Mesenteric fat pad (tissue), 1 donor: ENCODE measurements at places on chromosomes 5 and 9.

- DNase-seq, result no peak
These were observed 305.7 kb downstream of the ACTL7B start for GRCh38 chr9:108550106-108550505.

DNA sequence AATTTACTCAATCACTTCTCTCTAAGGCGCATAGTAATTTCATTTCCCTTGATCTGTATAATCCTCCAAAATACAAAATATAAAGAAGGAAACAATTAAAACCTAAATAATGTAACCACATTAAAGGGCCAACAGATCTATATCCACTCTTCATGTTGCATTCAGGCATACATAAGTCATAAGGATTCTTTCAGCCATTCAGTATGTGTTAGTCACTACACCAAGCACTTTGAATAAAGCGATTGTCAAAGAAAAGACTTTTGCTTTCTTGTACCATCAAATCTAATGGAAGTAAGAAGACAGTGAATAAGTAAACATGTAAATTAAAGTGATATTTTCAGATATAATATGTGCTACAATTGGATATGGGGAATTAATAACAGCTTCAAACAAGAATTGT, 569.2 kb upstream of the PTPRD start:
- no peak for DNase-seq

DNA sequence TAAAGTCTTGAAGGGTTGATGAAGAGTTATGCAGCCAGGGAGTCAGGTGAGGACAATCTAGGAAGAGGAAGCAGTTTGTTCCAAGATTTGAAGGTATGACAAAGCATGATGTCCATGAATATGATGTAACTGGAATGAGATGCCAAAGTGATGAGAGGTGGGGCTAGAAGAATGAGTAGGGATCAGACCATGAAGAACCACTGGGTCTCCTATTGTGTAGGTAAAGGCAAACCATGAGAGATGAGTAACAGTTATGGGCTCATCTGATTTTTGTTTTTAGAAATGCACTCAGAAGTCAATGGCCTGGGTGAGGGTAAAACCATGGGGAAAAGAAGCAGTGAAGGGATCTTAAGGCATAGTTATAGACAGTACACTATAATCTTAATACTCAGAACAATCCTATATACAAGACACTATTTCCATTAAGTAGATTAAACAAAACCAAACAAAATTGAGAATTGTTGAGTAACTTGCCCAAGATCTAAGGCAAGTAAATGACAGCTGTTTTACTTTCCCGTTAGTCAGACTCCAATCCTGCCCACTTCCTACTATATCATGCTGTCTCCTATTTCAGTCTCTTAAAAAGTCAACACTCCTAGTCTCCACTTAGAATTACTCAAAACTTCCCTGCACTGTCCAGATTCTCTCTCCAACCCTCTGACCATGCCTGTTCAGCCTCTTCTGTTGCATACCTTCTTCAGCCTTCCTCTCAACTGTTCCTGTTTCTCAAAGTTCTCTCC, 393.8 kb upstream of the MEF2C start:
- DNase-seq, result no peak

GRCh38 chr9:70105147-70105546, 61.5 kb downstream of the MAMDC2 start:
- DNase-seq, result no peak

DNA sequence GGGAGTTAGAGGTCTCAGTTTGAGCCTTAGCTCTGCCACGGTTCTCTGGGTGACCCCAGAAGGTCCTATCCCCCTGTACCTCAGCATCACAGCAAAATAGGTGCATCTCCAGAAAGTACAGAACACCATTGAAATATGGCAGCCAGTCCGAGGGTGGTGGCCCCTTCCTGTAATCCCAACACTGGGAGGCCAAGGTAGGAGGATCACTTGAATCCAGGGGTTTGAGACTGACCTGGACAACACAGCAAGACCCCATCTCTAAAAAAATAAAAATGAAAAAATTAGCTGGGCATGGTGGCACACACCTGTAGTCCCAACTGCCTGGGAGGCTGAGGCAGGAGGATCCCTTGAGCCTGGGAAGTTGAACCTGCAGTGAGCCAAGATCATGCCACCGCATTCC, 7.0 kb upstream of the CRB2 start:
- no peak for DNase-seq

GRCh38 chr5:146766013-146766412, 112.5 kb downstream of the PPP2R2B start:
- no peak for DNase-seq

- DNase-seq, result no peak
These were observed 65.9 kb upstream of the EFNA5 start for GRCh38 chr5:107736638-107737037.

DNA sequence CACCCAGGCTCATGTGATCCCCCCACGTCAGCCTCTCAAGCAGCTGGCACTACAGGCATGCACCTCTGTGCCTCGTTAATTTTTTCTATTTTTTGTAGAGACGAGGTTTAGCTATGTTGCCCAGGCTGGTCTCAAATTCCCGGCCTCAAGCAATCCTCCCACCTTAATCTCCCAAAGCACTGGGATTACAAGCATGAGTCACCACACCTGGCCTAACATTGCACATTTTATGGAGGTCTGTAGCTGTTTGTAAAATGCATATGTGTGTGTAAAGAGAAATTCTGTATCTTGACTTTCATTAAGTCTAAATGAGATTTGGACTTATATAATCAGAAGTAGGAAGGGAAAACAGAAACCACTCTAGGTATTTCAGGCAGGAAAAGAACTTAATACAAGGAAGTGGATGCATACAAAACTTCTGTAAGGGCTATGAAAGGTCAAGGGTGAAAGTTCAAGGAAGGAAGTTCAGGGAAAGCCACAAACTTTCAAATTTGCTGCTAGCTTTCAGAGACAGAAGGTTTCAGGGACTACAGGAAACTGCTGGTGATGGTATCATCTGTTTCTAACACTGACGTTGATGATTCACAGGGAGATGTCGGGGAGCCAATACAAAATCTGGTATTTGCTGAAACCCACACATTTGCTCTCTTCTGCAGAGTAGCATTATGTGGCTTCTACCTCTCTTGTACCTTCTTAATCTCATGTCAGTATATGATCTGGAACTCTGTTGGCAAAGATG, 209.4 kb downstream of the PIK3R1 start:
- no peak for DNase-seq

DNA sequence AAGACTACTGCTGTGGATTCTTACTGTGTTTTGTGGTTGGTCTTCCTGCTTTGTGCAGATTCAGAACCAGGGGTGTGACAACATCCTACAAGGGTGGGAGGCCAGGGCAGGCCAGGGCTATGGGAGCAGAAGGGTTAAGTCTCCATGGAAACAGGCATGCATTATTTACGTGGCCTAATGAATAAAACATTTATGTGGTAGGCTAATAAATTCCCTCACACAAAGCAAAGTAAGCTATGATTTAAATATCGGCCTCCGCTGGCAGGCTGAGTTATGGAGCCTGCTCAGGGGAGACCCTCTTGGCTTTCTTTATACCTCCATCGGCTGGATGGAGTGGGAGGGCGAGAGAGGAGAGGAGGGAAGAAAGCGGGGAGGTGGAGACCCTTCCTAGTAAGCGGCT, 230.3 kb upstream of the MVB12B start:
- DNase-seq, result no peak

DNA sequence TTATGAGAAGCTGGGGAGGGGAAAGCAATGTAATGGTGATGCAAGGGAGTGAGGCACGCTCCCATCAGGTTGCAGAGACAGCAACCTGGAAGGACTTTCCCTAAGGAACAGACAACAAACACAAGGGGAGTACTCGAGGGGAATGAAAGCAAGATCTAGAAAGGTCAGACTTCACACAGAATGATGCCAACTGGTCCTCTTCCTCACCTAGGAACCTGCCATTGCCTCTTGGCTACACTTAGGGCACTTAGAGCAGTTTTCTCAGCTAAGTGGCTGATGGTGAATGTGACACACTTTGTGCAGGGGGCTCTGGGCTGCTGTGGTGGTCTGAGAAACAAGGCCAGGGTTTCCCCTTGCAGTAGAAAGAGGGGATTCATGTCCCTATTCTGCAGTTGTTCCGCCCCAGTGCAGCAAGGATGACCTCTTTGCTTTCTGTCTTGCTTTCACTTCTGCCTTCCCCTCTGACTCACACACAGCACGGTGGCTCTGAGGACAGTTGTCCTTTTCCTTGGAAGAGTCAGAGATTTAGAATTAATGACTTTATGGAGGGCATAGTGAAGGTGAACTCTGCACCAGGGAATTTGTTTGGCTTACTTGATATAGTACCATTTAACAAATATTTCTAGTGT, 394.0 kb upstream of the KLF4 start:
- DNase-seq, result no peak

DNA sequence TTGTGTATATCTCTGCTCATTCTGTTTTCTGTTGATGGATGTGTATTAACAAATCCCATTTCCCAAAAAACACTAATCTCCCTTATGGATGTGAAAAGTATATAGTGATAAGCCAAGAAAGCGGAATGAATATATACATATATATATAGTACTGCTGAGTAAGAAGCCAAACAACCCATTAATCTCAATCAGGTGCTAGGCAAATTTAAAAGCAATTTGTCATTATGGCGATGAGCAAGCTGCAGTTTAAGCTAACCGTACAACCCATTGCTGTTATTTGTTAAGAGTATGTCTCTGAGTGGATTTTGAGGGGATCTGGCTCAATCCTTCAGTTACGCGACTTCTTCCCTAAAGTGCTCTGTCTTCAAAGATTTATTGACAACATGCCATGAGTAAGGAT, 640.4 kb upstream of the ARRDC3 start:
- no peak for DNase-seq

GRCh38 chr5:23451156-23451555, 56.3 kb upstream of the PRDM9 start:
- no peak for DNase-seq

- no peak for DNase-seq
These were observed 39.5 kb upstream of the RAI14 start for GRCh38 chr5:34616651-34617050.

DNA sequence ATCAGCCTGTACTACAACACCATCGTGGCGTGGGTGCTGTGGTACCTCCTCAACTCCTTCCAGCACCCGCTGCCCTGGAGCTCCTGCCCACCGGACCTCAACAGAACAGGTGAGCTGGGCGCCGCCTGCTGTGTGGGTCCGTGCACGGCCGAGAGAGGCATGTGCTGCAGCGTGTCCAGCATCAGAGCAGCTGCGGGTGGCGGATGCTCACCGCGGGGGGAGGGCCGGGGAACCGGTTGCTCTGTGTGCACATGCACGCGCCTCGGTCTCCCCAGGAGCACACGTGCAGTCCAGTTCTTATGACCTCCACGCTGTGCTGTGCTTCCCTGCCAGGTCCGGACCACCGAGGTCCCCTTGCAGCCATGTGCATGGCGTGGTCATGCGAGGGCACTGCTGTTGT, 7.6 kb downstream of the SLC6A18 start:
- DNase-seq, result no peak

DNA sequence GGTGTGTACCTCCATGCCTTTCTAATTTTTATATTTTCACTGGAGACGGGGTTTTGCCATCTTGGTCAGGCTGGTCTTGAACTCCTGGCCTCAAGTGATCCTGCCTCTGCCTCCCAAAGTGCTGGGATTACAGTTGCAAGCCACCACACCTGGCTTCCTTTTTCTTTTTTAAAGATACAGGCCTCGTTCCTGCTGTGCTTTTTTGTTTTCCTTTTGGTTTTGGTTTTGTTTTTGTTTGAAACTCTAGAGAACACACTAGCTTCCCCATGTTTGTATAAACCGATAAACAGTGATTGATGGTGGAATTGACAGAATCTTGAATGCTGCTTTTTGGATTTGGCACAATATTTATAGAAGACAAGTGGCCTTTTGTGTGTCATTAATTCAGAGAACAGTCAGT, 1603.4 kb downstream of the MAT2B start:
- DNase-seq, result no peak

- no peak for DNase-seq
These were observed 171.6 kb upstream of the PPP2R2B start for GRCh38 chr5:147050172-147050571.

DNA sequence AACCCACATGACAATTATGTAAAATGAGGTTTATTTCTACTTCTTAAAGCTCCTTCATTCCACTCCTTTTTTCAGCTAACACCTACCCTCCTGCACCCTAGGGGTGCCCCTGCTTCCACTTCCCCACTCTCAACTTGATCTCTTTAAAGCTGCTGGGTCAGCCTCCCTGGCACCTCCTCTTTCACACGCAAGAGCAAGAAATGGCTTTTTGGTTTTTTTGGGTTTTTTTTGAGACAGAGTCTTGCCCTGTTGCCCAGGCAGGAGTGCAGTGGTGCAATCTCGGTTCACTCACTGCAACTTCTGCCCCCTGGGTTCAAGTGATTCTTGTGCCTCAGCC, 64.4 kb downstream of the SUSD1 start:
- no peak for DNase-seq

GRCh38 chr5:105794578-105794977, 1876.2 kb downstream of the EFNA5 start:
- DNase-seq, result no peak

DNA sequence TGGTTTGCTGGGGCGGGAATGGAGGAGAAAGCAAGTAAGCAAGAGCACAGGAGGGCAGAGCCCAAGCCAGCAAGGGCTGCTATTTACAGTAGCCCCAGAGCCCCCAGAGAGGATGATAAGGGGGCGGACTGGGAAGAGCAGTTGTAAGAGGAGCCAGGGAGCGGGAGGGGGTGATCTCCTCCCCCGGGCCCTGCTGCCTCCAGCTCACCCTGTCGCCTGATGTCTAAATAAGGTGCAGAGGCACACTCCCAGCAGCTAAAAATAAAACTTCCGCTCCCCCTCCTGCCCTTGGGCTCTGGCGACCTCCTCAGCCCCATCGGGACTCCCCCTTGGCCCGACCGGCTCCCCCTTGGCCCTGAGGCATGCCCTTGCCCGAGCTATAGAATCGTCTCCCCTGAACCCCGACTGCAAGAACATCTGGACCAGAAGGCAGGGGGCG, 14.4 kb upstream of the CCDC69 start:
- DNase-seq, result no peak
